ENCODE measurements at places on chromosomes 16 and 17.

DNA sequence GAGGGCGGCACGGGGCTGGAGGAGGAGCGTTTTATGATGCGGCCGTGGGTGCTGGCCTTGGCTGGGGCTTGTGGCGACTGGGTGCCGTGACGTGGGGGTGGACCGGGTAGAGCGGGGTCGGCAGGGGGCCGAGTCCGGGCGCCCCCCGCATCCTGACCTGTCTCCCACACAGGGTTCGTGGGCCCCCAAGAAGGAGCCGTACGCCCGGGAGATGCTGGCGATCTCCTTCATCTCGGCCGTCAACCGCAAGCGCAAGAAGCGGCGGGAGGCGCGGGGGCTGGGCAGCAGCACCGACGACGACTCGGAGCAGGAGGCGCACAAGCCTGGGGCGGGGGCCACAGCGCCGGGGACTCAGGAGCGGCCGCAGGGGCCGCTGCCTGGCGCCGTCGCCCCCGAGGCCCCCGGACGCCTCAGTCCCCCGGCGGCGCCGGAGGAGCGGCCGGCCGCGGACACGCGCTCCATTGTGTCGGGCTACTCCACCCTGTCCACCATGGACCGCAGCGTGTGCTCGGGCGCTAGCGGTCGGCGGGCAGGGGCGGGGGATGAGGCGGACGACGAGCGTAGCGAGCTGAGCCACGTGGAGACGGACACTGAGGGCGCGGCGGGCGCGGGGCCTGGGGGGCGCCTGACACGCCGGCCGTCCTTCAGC lies 81.6 kb downstream of the ARHGAP23 start:
- no peak for DNase-seq

DNA sequence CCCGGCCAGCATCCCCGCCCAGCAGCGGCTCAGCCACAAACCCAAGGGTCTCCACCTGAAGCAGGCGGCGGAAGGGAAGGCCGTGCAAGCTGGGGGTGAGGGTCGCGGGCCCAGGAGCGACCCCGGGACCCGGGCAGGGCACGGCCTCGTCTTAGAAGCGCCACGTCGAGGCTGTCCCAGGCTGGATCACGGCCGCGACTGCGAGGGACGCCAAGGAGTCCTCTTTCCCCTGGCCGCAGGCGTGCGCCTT lies 538 bp upstream of the CCNF start:
- no peak for DNase-seq

GRCh38 chr16:50037662-50038220 lies 12.7 kb downstream of the CNEP1R1 start:
- DNase-seq, result no peak

DNA sequence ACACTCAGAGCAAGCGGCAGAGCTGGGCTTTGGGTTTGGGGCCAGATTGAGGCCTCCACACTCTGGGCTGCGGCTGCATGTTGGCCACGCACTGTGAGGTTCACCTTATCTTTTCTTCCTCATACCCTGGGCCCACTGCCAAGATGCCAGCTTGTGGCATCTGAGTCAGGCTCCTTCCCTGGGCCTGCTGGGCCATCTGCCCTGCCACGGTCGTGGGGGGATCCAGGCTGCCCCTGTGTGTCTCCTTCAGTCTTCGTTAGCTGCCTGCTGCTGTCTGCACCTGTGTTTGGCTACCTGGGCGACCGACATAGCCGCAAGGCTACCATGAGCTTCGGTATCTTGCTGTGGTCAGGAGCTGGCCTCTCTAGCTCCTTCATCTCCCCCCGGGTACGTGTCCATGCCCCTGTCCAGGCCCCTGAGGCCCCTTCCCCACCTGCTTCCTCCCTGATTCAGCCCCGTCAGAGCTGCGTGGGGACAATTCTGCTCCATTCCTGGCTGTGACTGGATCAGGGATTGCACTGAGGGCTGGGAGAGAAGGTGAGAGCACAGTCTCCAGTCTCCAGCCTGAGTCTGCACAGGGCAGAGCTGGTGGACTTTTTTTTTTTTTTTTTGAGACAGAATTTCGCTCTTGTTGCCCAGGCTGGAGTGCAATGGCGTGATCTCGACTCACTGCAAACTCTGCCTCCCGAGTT lies 11.2 kb downstream of the SPNS3 start:
- DNase-seq, result no peak

GRCh38 chr17:72380737-72381136 lies 259.9 kb downstream of the SOX9 start:
- no peak for DNase-seq

GRCh38 chr16:67165121-67166078 lies 855 bp downstream of the HSF4 start:
- DNase-seq, result no peak

- DNase-seq, result no peak
Observed at GRCh38 chr16:28010671-28011070, 52.8 kb downstream of the GSG1L start.

GRCh38 chr16:49661465-49662187 lies 194.3 kb downstream of the ZNF423 start:
- DNase-seq, result no peak

GRCh38 chr16:2084895-2085625 lies 37.3 kb downstream of the TSC2 start:
- DNase-seq, result no peak

GRCh38 chr16:21989751-21990150 lies 11.2 kb downstream of the PDZD9 start:
- DNase-seq, result no peak

- DNase-seq, result no peak
Observed at GRCh38 chr16:66719246-66719645, 22.7 kb upstream of the CMTM4 start.

DNA sequence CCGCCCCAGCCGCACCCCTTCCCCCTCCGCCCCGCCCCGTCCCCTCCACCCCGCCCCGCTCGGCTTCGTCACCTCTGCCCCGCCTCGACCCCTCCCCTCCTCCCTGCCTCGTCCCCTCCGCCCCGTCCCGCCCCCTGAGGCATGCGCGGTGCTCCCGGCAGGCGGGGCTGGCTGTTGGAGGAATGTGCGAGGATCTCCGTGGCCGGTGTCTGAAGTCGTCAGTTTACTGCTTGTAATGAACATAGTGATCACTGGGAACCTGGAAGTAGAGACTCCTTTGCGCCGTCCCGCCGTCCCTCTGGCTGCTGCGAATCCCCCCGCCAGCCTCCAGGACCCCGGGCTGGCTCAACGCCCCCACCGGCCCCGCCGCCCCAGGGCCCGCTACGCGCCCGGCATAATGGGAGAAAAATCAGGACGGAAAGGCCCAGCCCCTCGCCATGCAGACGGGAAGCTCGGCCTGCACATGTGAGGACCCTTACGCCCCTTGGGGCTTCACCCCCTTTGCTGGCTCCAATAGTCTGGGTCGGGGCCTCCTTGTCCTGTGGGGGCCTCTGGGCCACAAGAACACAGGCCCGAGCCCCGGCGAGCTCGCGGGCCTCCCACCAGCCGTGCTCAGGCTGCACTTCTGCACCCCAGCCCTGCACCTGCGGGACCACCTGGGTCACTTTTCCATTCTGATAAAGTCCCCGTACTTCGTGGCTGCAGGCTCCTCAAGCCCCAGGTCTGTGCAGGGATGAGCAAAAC lies 743.1 kb downstream of the KCNJ18 start:
- DNase-seq, result no peak

DNA sequence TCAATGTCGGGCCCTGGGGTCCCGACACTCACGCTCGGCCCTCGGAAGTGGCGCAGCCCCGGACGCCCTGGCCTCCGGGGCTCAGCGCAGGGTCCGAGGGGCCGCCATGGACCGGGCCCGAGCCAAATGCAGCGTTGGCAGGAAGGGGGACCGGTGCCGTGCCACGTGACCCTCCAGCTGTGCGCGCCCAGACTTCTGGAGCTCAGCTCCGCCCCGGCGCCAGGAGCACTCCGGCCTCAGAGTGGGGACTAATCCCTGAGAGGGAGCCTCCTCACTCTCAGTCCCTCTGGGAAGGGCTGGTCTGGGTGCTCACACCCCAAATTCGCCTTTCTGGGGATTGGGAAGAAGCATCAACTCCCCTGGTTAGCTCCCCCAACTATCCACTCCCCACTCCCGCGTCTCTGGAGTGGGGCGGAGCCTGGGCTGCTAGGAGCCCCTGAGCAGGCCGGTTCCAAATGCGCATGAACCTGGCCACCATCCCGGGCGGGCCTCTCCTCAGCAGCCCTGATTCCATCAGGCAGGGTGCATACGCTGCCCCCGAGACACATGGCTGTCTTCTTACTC lies at the start of gene B3GNT9:
Gene B3GNT9, minus strand, starts transcription at position 166 of the 564 bp plus-strand sequence. CDS start 513 bp downstream, outside the sequence.
- DNase-seq, result peak; percentile 65

DNA sequence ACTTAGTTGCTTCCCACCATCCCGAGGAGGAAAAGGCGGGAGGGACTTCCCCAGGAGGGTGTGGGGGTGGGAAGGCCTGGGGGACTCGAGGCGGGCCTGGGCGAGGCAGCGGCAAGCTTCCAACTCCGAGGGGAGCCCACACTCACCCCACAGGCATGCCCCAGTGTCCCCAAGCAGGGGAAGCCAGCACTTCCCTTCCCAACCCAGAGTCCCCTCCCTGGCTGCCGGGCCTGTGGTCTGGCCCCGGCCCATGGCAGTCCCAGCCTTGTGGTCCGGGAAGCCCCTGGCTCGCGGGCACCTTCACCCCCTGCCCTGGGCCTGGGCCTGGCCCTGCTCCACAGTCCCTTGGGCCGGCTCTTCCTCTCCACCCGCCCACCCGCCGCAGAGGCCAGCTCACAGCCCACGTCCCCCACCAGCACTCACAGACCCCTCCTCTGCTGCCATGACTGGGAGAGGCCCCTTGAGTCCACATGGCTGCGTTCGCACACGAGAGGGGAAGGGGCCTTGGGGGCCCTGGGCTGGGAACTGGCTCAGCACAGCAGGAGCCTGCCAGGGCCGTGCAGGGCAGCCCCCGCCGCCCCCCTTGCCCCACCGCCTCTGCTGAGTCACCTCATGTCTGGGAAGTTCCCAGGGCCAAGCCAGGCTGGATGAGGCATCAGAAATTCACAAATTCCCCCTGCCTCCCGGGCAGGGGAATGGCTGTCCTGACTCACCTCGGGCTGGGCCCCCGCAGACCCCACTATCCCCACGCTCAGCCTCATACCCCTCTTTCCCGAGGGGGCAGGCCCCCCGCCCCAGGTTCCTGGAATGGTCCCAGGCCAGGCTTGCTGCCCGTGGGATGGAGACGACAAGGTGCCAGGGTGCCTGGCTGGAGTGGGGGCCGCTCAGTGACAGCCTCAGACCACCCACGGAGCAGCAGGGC lies 27.8 kb downstream of the BAHCC1 start:
- DNase-seq, result no peak

- DNase-seq, result no peak
Observed at GRCh38 chr16:60363566-60363965, 1629.5 kb upstream of the GOT2 start.
